ENCODE measurements at places on chromosomes 2 and 18.

DNA sequence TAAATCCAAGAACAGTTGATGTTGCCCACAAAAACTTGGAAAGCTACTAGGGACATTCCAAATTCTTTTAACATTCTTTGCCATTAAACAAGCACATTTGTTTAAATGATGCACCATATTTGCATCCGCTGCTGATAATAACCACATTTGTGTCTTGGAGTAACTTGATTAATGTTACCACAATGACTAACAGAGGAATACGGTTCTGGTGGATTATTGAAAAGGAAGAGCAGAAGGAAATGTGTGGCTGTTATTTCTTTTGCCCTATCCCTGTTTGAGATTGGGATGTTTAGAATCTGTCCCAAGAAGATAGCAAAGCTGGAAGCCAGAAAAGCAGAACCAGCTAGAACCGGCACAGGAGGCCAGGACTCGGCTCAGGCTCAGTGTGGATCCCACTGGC lies 39.2 kb upstream of the RASGRP3 start:
- no peak for DNase-seq

GRCh38 chr2:36376319-36376765 lies 20.8 kb downstream of the CRIM1 start:
- DNase-seq = no peak

DNA sequence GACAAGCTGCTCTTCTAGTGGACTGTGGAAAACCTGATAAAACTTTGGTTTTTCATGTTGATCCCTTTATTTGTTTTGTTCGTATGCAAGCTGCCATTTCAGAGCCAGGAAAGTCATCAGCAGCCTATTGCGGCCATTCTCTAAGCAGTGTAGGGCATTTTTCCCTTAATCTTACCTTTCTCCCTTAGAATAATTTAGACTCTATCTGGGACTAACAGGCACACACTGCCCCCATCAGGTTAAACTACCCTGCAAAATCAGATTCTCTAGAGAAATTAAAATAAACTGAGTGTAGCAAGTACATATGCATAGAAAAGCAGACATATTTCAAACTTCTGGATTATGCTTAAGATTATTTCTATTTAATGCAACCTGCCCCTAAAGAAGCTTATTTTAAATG lies 347.5 kb downstream of the METTL4 start:
- DNase-seq = no peak

DNA sequence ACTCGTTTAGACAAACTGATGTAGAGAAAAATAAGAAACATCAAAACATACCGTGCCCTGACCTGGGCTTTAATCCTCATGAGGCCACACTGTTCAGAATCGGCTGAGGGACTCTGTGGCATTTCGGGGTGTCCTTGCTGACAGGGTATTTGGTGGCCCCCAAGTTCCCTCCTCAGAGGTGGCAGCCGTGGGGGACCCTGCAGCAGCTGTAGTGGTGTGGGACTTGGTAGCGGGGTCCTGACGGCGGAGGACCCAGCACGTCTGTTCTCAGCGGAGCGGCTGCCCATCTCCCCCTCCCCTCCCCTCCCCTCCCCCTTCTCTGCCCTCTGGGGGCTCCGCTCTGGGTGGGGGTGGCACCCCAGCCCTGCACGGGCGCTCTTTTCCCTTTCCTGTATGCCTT lies 18.4 kb downstream of the KCNG2 start:
- DNase-seq = no peak

GRCh38 chr2:43776324-43776723 lies 2.5 kb downstream of the DYNC2LI1 start:
- no peak for DNase-seq

GRCh38 chr2:184402381-184402780 lies 195.9 kb upstream of the ZNF804A start:
- DNase-seq = no peak

DNA sequence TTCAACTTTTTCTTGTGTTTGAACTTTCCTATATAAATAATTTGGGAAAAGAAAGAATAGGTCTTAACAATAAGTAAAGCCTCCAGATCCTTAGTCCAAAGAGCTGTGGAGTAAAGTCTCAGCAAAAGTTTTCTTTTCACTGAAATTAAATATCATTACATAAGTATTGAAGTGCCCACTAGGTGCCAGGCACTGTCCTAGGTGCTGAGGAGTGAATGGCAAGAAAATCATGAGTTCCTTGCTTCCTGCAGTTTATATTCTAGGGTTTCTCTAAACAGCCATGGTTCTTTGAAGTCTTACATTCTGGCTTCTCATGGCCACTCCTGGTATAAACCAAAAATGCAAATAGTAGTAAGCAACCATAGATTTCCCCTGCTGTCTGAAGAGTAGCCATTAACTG lies 59.7 kb downstream of the SPP2 start:
- DNase-seq = no peak

DNA sequence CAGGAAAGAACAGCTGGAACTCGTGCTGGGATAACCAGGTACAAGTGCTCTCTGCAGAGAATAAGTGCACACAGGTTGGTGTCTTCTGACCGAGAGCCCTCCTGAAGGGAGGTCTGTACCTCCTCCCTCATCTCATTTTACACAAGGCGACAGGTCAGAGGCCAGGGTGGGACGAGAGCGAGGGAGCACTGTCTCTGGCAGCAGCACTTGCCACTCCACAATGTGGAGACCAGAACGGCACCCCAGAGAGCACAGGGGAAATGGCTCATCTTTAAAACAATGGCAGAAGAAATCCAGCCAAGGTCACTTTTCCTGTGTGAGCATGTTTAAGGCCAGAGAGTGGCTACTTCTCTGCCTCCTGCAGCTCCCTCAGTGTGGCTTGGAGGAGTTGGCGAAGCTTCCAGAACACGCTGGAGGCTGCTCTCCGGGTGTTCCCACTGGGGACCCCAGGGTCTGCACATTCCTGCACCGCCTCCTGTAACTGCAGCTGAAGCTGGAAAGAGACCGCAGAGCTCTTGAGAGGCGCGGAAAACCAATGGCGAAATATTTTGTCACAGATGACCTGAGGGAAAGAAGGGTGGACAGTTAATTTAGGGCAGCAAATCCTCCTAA lies 20.8 kb downstream of the DIPK1C start:
- no peak for DNase-seq

DNA sequence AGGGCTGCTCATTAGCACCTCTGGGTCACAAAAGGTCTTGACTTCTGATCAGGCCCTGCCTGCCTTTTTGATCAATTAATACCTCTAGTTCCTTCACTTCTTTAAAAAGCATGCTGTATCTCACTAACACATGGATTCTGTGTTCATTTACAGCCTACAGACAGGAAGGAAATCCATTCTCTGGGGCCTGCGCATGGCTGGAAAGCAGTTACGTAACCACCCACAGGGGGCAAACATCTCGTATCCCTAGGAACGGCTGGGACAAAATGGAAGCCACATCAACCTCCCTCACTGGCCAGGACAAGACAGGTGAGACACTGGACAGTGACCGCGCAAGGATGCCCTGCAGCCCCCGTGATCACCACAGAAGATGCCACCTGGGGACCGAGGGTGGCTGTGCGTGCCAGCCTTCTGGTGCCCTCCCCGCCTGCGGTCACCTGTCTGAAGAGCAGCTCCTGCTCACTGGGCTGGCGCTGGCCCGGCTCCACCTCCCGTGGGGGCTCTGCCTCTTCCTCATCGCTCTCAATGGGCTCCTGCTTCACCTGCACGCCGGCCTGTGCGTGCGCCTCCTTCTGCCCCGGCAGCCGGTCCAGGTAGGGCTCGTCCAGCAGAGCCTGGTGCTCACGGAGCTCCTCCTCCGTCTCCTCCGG lies 266.9 kb downstream of the TWIST2 start:
- DNase-seq = no peak

Data from activated effector memory CD4-positive, alpha-beta T cell treated with Interleukin-2 at 50 U/mL for 16 hours (primary cell).